ENCODE measurements at places on chromosomes 7 and 10.
A peak's percentile ranks its signal among the peaks of the same experiment; 100 is the strongest.

- DNase-seq = peak; percentile 28
Observed at GRCh38 chr7:121873289-121874194, 581 bp downstream of the PTPRZ1 start.

GRCh38 chr7:129989466-129989865 is 36.7 kb upstream of the UBE2H start:
- DNase-seq = no peak

DNA sequence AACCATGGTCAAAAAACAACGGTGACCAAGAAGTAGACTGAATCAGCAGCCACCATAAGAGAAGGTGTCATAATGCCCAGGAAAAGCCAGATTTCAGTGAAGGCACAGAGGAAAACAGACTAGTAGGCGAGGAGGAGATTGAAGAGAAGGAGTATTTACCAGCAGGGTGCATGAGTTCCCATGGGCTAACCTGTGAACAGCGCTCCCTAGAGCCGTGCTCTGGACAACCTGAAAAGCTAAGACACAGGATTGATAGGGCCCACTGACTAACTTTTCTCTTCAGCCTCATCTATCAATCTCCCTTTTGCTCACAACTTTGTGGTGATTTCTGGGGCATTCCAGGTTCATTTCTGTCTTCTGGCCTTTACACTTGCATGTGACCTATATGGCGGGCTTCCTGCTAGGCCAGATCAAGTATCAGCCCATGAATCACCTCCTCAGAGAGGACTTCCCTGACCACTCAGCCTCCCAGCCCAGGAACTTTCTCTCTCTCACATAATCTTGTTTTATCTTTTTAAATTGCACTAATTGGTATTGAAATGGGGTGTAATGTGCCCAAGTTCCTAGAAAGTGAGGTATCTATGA is 12.8 kb downstream of the ANKRD22 start:
- DNase-seq = no peak

GRCh38 chr7:133561396-133561795 is 308.5 kb downstream of the EXOC4 start:
- DNase-seq = no peak

GRCh38 chr10:71404503-71405295 is 8.0 kb downstream of the CDH23 start:
- DNase-seq = no peak

DNA sequence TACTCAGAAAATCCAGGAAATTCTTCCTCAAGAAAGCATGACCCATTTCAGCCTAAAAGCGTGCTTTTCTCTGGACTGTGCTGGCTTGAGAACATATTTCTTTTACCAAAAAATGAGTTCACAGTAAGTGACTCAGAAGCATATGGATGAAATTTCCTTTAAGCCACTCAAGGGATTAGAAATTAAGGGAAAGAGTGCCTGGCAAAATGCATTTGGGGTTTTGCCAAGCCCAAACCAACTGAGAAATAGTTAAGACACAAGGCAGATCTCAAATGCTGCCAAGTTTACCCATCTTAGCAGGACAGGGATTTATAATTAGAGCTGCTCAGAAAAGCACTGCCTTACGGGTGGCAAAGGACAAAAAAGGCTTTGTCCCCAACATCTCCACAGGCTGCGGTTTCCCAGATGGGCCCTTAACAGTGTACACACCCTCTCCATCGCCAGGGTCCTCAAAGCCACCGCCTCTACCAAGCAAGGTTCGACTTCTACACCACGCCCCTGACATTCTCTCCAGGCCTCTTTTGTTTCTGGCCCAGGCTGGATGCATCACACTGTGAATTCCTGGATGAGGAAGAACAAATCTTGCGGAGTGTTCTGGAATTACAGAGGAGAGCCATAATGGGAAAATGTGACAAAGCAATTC is 30.1 kb upstream of the CDHR3 start:
- DNase-seq = no peak

- DNase-seq = no peak
Observed at GRCh38 chr10:27626890-27627289, 118.7 kb downstream of the MKX start.

Measured in NCI-H1930 (cell line).